ENCODE measurements at places on chromosomes 12 and 14.
A peak's percentile ranks its signal among the peaks of the same experiment; 100 is the strongest.

- peak; percentile 27 for DNase-seq
These were observed 93.4 kb upstream of the SLCO1C1 start for GRCh38 chr12:20601668-20602280.

DNA sequence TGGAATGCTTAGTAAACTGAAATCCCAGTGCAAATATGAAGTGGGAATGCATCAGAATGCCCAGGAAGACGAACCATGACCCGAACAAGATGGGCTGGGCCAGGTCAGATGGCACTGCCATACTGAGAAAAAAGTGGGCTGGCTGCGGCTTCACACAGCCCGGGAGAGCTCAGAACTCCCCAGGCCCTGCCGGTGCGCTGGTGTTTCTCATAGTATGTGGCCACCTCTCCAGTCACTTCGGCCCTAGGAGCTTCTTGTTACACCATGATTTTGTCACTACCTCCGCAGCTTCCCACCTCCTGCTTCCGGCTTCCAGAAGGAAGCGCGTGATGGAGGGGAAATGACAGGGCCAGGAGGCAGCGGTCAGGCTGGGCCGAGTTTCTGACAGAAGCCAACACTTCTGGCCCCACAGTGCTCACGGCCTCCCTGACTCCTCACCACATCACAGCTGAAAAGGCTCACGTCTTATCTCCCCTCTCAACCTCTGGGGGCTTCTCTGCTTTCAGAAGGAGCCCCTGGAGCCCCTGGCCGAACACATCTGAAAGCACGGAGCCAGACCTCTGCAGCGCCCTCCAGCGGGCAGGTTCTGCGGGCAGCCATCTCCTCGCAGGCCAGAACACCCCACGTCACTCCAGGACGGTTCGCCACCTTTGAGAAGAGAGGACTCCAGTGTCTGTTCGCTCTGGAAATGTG, 30.7 kb downstream of the DAD1 start:
- DNase-seq = no peak

GRCh38 chr12:84822525-84822924, 90.1 kb downstream of the SLC6A15 start:
- DNase-seq = no peak

DNA sequence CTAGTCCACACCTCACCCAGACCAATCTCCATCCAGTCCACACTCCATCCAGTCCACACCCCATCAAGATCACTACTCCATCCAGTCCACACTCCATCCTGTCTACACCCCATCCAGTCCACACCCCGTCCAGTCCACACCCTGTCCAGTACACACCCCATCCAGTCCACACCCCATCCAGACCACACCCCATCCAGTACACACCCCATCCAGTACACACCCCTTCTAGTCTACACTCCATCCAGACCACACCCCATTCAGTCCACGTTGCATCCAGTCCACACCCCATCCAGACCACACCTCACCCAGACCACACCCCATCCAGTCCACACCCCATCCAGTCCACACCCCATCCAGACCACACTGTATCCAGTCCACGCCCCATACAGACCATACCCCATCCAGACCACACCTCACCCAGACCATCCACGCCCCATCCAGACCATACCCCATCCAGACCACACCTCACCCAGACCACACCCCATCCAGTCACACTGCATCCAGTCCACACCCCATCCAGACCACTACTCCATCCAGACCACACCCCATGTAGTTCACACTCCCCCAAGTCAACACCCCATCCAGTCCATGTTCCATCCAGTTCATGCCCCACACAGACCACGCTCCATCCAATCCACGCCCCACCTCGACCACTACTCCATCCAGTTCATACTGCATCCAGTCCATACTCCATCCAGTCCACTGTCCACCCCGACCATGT, 116.6 kb upstream of the RTL1 start:
- DNase-seq = no peak

DNA sequence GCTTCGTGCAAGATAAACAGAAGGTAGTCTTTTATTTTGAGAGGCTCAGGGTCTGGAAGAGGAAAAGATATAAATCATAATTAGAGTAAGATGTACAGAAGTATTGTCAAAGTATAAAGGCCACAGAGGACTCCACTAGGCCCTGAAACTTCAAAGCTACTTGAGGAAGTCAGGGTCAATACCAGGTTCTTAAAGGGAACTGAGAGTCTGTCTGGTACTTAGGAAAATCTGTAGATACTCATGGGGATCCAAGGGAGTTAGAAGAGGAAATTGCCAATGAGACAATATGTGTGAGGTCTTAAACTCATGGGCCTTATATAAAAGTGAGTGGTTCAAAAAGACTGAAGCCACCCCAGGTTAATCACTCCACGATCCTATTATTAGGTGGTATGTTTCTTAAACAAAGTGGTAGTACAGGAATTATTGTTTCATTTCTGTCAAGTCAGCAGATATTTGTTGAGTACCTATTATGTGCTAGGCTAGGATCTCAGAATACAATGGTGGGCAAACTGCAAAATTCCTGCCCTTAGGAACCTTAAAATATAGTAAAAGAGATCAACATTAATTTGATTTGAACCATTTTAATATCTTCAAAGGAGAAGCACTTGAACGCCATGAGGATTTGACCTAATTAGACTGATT, 314.6 kb downstream of the ADAMTS20 start:
- no peak for DNase-seq

DNA sequence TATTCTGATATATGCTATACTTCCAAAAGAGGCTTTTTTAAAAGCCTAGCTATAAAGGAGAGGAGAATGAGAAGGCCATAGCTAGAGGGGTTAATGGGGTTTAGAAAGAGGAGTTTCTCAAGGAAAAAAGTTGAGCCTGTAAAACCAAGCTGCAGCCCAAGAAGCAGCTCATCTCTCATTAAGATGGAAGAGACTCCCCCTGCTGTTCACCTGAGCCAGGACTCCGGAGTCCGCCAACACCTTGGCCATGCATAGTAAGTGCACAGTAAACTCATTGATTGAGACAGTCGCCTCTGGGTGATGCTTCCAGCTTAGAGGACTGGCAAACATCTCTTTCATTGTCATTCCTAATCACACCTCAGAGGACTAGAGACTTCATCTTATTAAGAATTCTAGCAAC, 46.2 kb downstream of the ANO2 start:
- no peak for DNase-seq

GRCh38 chr14:31930493-31931240, 146.4 kb upstream of the ARHGAP5 start:
- DNase-seq = no peak

GRCh38 chr14:52992236-52992870, 41.5 kb upstream of the FERMT2 start:
- no peak for DNase-seq

DNA sequence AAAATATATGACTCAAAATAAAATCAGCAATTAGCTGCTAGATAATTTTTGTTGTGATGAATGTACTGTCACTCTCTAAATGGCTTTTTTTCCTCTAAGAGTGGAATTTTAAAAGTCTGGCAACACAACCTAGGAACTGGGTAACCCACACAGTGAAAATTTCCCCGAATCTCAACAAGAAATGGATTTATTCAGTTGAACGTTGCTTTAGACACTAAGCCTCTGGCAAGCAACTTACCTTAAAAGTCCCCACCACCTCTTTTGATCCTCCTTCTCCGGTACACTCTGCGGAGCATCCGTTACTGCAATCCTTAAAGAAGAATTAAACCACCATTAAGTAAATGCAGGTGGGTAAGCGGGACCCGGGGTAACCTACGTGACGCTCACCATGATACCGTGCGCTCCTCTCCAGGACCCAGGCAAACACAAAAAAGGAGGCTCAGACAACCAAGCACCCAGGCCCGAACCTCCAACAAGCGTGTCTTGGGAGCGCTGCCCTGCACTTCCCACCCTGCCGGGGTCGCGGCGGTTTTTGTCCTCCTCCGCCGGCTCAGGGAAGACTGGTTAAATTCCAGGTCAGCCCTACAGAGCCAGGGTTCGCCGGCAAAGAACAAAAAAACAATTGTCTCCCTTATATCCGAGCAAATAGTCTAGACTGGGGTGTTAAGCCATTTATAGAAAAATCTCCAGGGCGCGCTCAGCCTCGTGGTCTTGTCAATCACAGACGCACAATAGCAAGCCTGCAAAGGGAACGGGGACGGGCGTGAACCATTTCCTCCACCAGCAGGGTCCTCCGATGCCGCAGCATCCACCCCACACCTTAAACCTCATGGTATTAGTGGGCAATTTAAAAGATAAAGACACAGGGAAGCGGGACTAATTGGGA, 47.1 kb downstream of the BCAT1 start:
- no peak for DNase-seq

GRCh38 chr12:93813186-93813585, 136.0 kb downstream of the CRADD start:
- DNase-seq = no peak

- DNase-seq = no peak
These were observed 723 bp downstream of the SIVA1 start for GRCh38 chr14:104753528-104754212.

GRCh38 chr12:66405395-66405794, 103.1 kb downstream of the HELB start:
- DNase-seq = no peak

- DNase-seq = no peak
These were observed 50.7 kb downstream of the A2M start for GRCh38 chr12:9064815-9065606.

DNA sequence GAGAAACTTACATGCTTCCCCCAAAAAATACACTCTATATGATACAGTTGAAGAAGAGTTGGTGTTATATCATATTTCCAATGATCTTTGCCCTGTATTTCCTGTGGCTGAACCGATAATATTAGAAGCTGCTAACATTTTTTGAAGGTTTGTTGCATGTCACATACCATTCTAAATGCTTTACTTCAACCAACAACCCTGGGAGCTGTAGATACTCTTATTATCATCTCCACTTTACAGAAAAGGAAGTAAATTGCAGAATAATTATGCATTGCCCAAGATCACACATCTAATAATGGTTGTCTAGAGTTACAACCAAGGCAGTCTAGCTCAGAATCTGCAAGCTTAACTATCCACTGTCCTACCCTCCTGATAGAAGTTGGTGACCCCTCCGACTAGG, 182.8 kb downstream of the NUAK1 start:
- DNase-seq = no peak

GRCh38 chr14:76776428-76777251, 15.4 kb downstream of the VASH1 start:
- DNase-seq = no peak

DNA sequence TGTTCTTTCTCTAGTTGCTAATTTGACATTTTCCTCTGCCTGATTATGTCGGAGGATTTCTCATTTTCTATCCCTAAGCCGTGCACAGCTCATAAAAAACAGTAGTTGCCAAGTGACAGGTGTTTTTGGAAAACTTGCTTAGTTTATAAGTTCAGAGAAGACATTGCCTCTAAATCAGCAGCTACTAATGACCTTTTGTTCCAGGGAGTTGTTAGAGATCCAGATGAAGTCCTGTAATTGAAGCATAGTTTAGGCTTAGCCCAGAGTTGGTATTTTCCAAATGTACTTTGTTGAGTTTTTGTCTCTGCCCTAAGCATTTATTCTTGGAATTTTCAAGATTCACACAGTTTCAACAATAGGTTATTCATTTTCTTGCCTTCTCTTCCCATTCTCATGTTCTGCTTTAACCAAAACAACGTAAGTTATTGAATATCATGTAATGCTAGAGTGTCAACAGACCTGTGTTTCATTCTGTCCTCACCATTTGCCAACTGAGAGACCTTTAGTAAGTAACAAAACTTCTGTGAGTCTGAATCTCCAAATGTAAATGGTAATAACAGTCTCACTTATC, 110.0 kb upstream of the SLCO1C1 start:
- no peak for DNase-seq

DNA sequence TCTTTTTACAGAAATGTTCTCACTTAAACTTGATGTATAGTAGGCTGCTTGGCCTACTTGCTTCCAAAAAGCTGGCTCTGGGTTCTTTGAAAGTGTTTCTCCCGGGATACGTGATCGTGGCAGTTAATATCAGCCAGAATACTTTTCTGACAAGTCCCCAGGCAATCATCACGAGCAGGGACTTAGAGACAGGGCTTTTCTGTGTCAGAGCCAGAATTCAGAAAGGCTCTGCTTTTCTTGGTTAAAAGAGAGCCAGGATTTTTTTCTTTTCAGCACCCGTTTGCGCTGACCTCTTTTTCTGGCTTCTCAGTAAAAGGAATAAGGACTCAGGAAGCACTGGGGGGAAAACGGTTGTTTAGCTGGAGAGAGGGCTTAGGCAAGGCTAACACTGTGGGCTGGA, 57.8 kb upstream of the ARHGAP5 start:
- no peak for DNase-seq

GRCh38 chr14:85142982-85143381, 387.0 kb upstream of the FLRT2 start:
- DNase-seq = no peak

- DNase-seq = no peak
These were observed 754 bp downstream of the KRT18 start for GRCh38 chr12:52949413-52950331.

- no peak for DNase-seq
These were observed at the start of gene CLSTN3 for GRCh38 chr12:7129872-7130691. CLSTN3 (plus strand) TSS chr12:7130371; CDS start chr12:7130649, 278 bp downstream.

GRCh38 chr12:52794479-52795331, 1.2 kb downstream of the KRT3 start:
- no peak for DNase-seq

DNA sequence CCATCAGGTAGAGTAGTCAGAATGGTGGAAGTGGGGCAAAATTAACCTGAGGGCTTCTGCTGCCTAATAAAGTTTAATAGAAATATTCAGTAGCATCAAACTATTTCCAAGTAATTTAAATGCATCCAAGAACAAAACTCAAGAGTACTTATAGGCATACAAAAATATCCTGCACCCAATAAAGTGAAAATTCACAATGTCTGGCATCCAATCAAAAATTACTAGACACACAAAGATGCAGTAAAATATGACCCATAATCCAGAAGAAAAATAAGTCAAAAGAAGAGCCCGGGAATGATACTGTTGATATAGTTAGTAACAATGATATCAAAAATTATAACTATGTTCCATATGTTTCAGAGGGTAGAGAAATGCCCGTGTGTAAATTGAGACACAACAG, 95.3 kb downstream of the TMEM117 start:
- DNase-seq = no peak

DNA sequence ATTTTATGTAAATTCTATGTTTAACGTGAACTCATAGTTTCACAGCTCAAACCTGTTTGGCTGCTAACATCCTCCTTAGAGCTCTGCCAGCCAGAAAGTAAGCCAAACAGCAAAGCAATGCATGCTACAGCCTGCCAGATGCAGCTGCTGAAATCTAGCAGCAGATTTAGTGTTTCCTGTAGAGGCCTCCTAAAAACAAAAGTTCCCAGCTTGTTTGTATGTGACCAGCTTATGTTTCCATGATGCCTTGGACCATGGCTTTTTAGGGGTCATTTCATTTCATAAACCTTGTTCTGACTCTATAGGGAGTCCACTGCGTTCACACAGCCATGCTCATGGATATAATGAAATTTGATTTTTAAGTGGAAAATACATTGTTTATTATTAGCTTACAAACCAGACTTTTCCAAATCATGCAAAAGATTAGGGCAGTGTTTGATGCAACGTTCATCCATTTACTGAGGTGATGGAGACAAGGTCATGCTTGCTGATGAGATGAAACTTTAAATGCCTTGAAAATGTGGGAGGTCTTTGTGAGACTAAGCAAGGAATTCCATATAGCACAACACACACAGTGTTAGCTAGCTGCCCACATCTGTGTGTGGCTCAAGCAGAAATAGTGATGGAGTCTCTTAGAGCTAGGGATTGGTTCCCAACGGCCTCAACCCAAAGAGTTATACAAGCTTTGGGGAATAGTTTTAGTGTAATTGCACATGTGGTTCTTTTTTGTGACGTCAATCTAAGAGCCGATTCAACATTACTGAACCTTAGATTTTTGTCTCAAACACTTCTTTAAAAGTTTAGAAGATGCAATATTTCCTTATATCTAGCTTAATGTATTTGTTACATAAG, 157.5 kb upstream of the LRIG3 start:
- no peak for DNase-seq

- DNase-seq = no peak
These were observed 18.5 kb upstream of the MLXIP start for GRCh38 chr12:122060081-122060501.
